ENCODE measurements at places on chromosomes 1 and 21.

GRCh38 chr1:177246710-177247580, 76.2 kb downstream of the BRINP2 start:
- no peak for DNase-seq

GRCh38 chr1:94355485-94355980, 62.7 kb upstream of the ABCD3 start:
- DNase-seq, result no peak

GRCh38 chr1:81812712-81813111, 12.0 kb downstream of the ADGRL2 start:
- no peak for DNase-seq

- DNase-seq, result no peak
These were observed 32.5 kb downstream of the LMX1A start for GRCh38 chr1:165324050-165324449.

DNA sequence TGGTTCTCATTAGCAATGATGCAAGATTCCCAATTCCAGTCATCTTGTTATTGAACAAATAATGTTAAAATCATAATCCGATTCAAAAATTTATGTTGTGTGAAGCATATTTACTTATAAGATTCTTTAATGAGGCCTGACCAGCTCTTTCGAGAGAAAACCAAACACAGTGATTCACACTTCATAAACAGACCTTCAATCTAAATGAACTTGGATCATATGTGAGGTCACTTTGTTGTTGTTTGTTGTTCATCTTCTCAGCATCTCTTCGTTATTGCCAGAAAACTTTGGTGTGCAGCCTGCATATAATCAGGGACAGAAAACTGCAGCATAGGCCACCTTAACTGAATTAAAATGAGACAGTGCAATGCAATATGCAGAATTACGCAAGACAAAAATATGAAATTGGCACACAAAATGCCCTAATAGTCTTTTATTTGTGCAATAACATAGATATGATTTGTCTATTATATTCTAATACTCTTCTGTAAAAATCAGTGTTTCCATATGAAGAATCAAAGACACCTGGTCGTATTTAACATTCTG, 30.1 kb downstream of the NCAM2 start:
- no peak for DNase-seq

DNA sequence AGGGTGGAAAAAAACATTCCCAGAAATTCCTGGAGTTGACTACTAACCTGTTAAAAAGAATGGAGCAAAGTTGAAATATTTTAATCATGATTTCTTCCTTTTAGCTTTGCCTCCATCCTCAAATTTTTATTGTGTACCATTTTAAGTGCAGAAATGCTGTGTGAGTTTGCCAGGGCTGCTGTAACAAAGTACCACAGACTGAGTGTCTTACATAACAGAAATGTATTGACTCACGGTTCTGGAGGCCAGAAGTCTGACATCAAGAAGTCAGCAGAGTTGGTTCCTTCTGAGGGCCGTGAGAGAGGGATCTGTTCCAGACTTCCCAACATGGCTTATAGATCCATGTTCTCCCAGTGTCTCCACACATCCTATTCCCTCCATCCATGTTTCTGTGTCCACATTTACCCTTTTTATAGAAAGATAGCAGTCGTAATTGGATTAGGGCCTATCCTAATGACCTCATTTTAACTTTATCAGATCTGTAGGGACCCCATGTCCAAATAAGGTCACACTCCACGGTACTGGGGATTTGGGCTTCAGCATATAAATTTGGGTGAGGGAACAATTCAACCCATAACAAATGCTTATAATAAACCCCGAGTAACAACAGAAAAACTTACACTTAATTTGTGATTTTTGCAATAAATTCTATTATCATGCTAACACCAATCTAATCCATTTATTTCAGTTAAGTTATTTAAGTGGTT, 12.7 kb downstream of the SNX7 start:
- DNase-seq, result no peak
